Stimulated activated naive B cell treated with anti-CD40 and anti-IgM and Interleukin-4, amounts not matched to agents 10 μg/mL and 1 μg/mL and 100 μg/mL, for 72 hours (primary cell): ENCODE measurements at places on chromosomes 16 and 17.
A peak's percentile ranks its signal among the peaks of the same experiment; 100 is the strongest.

- H3K4me1 ChIP-seq = no peaks in the 10 kb centered on the region
These were observed 387.8 kb upstream of the SALL1 start for GRCh38 chr16:51538707-51539498.

- peaks cover 7% of the 10 kb centered on the region for H3K36me3 ChIP-seq
- H3K4me3 ChIP-seq = no peak overlapping the region
These were observed 98.9 kb downstream of the N4BP1 start for GRCh38 chr16:48511071-48511540.

GRCh38 chr17:72970246-72970645 lies 122.2 kb downstream of the SLC39A11 start:
- H3K27me3 ChIP-seq = no peaks in the 10 kb centered on the region
- no peak overlapping the region for H3K27ac ChIP-seq
- H3K4me3 ChIP-seq = no peak overlapping the region
- DNase-seq = no peak
- H3K4me1 ChIP-seq = peaks cover 12% of the 10 kb centered on the region

GRCh38 chr16:83136924-83137323 lies 510.2 kb downstream of the CDH13 start:
- no peaks in the 10 kb centered on the region for H3K36me3 ChIP-seq
- H3K4me1 ChIP-seq = peaks cover 6% of the 10 kb centered on the region

DNA sequence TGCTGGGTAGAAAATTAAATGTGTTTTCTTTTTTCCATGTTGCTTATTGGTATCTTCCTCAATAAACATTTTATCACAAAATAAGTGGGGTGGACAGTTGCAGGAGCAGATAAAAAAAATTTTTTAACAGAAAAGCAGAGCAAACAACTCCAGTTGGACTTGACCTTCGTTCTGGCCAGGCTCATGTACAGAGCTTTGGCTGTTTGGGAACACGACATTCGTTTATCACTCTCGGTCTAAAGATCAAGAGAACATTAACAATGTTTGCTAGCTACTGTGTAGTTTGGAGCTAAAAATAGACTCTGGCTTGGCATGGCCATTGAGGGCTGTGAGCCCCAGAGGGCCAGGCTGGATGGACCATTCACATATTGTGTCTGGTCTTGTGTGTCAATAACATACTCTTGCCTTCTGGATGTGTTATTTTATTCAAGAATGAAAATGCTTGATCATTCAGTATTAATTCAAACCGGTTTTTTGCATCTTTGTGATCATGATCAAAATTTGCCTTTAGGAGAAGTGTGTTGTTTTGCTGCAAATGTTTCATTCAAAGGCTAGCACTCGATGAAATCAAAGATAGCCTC lies 56.6 kb downstream of the TMEM186 start:
- H3K4me1 ChIP-seq = no peaks in the 10 kb centered on the region
- no peak overlapping the region for H3K4me3 ChIP-seq
- H3K27me3 ChIP-seq = no peaks in the 10 kb centered on the region
- no peak for DNase-seq

GRCh38 chr17:34816848-34817247 lies 144.4 kb downstream of the CCT6B start:
- no peaks in the 10 kb centered on the region for H3K36me3 ChIP-seq
- H3K27me3 ChIP-seq = peaks cover 23% of the 10 kb centered on the region
- no peak overlapping the region for H3K4me3 ChIP-seq
- no peak for DNase-seq

- H3K4me3 ChIP-seq = no peak overlapping the region
- H3K4me1 ChIP-seq = peaks cover 1% of the 10 kb centered on the region
These were observed 1.2 kb downstream of the MMP2 start for GRCh38 chr16:55480228-55480655.

DNA sequence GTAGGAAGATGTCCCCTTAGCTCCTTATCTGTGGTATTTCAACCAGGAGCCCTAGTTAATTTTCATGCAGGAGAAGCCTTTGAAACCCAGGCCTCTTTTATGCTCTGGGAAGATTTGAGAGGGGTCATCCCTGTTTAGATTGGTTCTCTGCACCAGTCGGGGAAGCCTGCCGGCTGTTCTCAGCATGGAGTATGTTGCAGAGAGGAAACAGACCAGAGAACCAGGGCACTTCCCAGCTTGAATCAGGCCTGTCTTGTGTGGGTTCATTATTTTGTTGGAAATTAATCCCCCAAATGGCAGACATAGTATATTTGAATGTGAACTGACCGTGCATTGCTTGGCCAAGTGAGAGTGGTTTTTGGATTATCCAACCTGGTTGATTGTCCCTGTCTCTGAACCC lies 1082.1 kb upstream of the RBFOX1 start:
- peaks cover 5% of the 10 kb centered on the region for H3K27me3 ChIP-seq
- no peaks in the 10 kb centered on the region for H3K4me1 ChIP-seq
- DNase-seq = no peak
- H3K36me3 ChIP-seq = no peaks in the 10 kb centered on the region

GRCh38 chr17:28033972-28034714 lies 8.3 kb upstream of the NLK start:
- peaks cover 5% of the 10 kb centered on the region for H3K27me3 ChIP-seq
- no peaks in the 10 kb centered on the region for H3K36me3 ChIP-seq
- no peak overlapping the region for H3K4me3 ChIP-seq
- DNase-seq = no peak
- H3K27ac ChIP-seq = no peak overlapping the region

DNA sequence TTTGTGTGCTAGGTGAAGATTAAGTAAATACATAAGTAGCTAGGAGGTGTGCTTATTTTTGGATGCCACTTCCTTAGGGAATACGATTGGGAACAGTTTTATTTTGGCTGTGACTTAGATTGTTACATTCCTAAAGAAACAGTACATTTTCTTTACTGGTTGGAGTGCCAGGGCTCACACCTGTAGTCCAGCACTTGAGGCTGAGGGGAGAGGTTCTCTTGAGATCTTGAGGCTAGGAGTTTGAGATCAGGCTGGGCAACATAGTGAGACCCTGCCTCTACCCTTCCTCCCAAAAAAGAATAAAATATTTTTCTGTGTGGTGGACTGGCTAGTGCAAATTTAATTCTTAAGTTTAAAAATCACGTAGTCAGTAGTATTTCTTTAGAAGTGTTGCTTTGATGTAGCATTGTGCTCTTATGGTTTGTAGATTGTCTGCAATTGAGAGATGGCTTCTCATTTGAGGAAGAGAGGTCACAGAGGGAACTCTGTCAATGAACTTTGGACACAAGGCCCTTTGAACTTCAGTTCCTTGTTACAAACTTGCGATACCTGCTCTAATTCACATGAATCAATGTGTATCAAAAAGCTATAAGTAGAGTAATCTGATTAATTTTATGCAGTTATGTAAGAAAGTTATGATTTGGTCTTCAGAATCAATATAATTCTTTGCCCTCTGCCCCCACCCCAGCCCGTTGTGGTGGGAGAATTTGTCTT lies 7.1 kb downstream of the HAPSTR1 start:
- no peaks in the 10 kb centered on the region for H3K27me3 ChIP-seq
- DNase-seq = no peak
- H3K27ac ChIP-seq = peak overlapping the region; percentile 51
- H3K4me3 ChIP-seq = peak overlapping the region; percentile 32

DNA sequence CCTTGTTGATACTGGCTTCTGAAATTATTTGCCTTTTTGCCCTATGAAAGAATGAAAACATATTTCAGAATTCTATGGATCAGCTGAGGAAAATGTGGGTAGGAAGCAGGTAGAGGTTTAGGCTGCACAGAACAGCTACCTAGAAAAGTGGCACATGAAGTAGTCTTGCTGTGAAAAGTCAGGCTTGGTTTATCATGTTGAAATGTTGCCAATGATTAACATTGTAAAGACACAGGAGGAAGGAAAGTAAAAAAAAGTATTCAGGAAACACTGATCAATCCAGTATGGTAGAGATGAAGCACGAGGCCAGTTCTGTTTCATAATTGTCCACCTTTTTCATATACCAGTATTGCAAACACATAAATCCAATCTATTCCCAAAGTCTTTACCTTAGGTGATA lies 29.9 kb downstream of the ABCA6 start:
- H3K27me3 ChIP-seq = no peaks in the 10 kb centered on the region
- no peak for DNase-seq
- peaks cover 6% of the 10 kb centered on the region for H3K36me3 ChIP-seq
- H3K4me1 ChIP-seq = peaks cover 13% of the 10 kb centered on the region

- H3K27ac ChIP-seq = peak overlapping the region; percentile 96
- H3K4me3 ChIP-seq = peak overlapping the region; percentile 62
- no peak for DNase-seq
- H3K4me1 ChIP-seq = peaks cover 76% of the 10 kb centered on the region
- no peaks in the 10 kb centered on the region for H3K27me3 ChIP-seq
These were observed 17.4 kb downstream of the IRF8 start for GRCh38 chr16:85916141-85916890.

GRCh38 chr16:68757625-68757935 lies 20.5 kb downstream of the CDH1 start:
- H3K27me3 ChIP-seq = peaks cover 12% of the 10 kb centered on the region
- H3K4me3 ChIP-seq = peak overlapping the region; percentile 65
- DNase-seq = no peak
- peaks cover 51% of the 10 kb centered on the region for H3K4me1 ChIP-seq
- peak overlapping the region; percentile 100 for H3K27ac ChIP-seq

DNA sequence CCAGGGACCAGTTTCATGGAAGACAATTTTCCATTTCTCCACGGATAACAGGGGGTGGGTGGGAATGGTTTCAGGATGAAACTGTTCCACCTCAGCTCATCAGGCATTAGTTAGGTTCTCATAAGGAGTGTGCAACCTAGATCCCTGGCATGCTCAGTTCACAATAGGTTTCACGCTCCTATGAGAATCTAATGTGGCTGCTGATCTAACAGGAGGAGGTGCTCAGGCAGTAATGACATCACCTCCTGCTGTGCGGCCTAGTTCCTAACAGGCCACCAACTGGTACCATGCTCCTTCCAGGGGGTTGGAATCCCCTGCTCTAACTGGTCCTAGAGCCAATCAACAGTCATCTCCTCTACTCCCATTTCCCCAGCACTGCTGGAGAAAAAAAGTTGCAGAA lies 19.9 kb downstream of the TEX14 start:
- H3K4me1 ChIP-seq = peaks cover under 1% of the 10 kb centered on the region
- peaks cover 20% of the 10 kb centered on the region for H3K27me3 ChIP-seq
- H3K4me3 ChIP-seq = no peak overlapping the region
- DNase-seq = no peak

GRCh38 chr17:82153745-82154375 lies 55.8 kb upstream of the FASN start:
- no peaks in the 10 kb centered on the region for H3K27me3 ChIP-seq
- peak; percentile 58 for DNase-seq
- H3K36me3 ChIP-seq = peaks cover 20% of the 10 kb centered on the region
- H3K4me3 ChIP-seq = no peak overlapping the region
- no peaks in the 10 kb centered on the region for H3K4me1 ChIP-seq
